Activated CD8-positive, alpha-beta memory T cell treated with anti-CD3 and anti-CD28 coated beads for 1 hour (primary cell): ENCODE measurements at places on chromosomes 6 and 20.

- no peak for DNase-seq
Observed at GRCh38 chr6:112620812-112621569, 273.9 kb downstream of the RFPL4B start.

GRCh38 chr20:2833761-2834160, 6.7 kb downstream of the PCED1A start:
- no peak for DNase-seq

GRCh38 chr6:123589317-123589716, 47.4 kb downstream of the TRDN start:
- DNase-seq = no peak

DNA sequence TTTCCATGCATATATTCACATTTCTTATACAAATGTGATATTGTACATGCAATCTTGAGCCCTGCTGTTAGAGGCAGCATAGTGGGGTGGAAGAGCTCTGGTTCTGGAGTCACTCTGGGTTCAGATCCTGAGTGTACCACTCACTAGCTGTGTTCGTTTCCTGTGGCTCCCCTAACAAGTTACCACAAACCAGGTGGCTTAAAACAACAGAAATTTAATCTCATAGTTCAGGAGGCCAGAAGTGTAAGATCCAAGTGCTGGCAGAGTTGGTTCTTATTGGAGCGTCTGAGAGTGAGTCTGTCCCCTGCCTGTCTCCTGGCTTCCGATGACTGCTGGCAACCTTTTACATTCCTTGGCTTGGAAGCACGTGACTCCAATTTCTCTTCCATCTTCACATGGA, 115.6 kb downstream of the MAP3K7 start:
- DNase-seq = no peak

DNA sequence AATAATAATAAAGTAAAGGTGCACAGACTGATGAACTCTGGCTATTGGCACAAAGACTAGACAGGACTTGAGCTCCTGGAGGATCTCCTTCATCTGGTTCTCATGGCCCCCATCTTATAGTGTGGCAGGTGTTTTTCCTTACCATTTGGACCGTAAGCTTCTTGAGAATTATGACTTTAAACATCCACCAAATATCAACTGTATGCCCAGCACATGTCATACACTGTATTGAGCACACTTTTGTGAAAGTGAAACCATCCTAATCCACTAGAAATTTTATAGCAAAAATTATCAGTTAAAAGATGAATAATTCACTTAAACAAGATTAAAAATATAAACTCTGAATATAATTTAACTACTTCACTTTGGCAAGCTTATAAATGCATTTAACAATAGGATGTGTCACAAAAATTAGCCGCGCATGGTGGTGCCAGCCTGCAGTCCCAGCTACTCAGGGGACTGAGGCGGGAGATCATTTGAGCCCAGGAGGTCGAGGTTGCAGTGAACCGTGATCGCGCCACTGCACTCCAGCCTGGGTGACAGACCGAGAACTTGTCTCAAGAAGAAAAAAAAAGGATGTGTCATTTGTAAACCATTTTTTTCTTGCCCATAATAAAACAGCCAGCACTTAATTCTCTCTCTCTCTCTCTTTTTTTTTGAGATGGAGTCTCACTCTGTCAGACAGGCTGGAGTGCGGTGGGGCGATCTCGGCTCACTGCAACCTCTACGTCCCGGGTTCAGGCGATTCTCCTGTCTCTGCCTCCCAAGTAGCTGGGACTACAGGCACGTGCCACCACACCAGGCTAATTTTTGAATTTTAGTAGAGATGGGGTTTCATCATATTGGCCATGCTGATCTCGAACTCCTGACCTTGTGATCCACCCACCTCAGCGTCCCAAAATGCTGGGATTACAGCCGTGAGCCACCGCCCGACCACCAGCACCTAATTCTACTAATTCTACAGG, 9.1 kb downstream of the HIVEP2 start:
- no peak for DNase-seq

- DNase-seq = no peak
Observed at GRCh38 chr6:140441256-140441655, 1066.8 kb upstream of the CITED2 start.

GRCh38 chr6:131655951-131656350, 18.8 kb downstream of the ENPP3 start:
- no peak for DNase-seq

DNA sequence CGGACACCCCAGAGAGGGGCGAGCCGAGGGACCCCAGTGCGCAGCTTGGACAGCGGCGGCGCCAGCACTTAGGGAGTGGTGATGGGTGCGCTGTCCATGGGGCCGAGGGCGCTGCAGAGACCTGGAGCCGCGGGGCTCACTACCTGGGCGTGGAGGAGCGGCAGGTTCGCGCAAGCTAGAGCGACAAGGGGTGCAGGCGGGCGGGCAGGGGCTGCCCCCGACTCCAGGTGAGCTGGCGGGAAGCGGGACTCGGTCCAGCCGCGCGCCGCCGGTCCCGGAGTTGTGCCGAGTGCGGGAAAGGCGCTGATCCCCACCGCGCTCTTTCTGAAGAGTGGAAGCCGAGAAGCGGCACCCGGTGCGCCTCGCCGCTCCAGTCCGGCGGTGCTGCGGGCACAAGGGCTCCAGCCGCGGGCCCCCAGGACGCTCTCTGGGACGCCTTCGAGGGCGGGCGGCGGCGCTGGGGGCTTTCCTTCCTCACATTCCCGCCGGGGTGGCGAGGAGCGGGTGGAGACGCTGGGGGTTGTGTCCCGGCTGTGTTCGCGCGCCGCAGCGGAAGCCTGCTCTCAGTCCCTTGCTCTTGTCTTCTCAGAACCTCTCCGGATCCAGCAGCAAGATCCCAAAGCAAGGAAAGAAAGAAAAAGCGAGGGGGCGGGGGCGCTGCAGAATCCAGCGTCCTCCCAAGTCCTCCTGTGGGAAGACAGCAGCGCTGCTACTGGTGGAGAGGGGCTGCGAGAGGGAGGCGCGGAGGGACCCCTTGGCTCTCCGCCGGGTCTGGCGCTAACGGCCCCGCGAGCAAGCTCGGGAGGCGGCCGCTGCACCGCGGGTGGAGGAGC, at the start of gene B3GAT2:
Gene B3GAT2 (minus strand): TSS at position 610 of the 833 bp plus-strand sequence. CDS start 631 bp downstream, outside the sequence.
- no peak for DNase-seq

- DNase-seq = no peak
Observed at GRCh38 chr6:157203312-157203744, 120.0 kb downstream of the TMEM242 start.

DNA sequence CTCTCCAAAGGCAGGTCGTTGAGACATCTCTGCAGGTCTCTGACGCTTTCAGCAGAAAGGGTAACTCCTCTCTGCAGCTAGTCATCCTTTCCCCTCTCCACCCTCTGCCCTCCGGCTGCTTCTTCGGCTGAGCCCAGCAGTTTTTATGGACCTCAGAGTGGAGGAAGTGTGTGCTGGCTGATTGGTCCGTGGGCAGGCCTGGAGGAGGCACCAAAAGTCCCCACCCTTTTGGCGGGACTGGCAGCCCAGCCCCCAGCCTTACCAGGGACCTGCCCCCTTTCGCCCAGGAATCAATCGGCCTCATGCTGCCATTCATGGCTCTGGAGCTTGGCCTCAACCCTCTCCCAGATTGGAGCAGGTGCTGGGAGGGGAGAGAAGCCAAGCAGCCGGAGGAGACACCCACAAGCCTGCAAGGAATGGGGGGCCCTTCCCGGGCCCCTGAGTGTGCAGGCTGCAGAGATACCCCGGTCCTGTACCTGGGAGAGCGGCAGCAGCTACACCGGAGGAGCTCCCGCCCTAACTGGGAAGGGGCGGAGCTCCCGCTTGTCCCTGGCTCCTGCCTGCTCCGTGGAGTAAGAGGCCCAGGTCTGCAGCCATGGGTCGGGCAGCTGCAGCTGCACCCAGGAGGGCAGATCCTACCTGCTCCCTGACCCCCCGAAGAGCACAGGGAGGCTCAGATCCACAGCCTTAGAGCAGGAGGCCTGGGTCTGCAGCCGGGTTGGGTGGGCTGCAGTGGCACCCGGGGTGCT, 170.3 kb upstream of the SOX4 start:
- no peak for DNase-seq

DNA sequence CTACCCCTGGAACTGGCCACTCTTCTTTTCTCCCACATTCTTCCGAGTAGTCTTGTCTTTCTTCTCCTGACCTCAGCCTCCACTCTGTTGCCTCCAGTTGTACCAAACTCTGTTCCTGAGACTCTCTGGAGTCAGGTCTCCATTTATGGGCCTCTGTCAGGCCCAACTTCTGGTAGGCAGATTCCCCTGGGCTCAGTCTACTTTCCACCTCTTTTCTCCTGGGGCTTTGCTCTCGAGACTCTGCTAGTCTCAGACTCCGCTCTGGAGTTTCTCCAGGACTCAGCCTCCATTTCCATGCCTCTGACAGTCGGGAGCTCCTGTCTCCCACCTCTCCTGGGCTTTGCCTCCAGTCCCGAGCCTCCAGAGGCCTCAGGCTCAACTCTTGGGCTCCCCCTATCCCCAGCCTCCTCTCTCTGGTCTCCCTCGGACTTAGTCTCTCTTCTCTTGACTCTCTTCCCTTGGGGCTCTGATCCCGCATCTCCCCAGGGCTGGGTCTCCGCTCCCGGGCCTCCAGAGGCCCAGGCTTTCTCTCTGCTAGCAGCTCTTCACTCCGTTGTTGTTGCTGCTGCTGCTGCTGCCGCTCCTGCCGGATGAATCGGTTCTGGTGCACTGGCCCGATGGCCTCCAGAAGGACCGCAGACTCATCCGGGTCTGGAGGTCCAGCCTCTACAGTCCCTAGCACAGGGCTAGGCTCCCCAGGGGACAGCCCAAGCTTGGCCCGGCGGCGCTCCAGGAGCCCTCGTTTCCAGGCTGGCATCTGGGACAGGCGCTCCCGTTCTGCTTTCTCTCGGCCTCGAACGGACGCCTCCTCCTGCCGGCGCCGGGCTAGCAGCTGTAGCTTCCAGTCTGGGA, 1.1 kb downstream of the PPP1R18 start:
- DNase-seq = no peak

- DNase-seq = no peak
Observed at GRCh38 chr20:47258745-47259695, 97.5 kb downstream of the ZMYND8 start.

DNA sequence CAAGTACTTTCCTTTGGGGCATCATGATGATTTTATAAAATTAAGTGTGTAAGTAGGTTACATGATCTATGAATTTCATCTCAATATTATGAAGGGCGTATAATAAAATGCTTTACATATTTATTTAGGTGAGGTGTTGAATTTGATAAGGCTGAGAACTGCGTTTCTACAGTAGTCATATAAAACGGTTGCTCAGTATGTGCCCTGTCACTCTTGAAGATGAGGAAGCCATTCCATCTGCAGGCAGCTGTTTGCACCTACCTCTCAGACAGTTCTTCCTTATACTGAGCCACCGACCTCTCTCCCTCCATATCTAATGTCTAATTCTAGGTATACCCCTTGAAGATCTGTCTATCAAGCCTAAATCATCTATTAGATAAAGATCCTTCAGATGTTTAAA, 16.1 kb downstream of the NCOA7 start:
- no peak for DNase-seq

GRCh38 chr6:126145351-126145750, 159.0 kb downstream of the TRMT11 start:
- no peak for DNase-seq

- DNase-seq = no peak
Observed at GRCh38 chr6:36350681-36351571, 14.2 kb upstream of the BNIP5 start.

GRCh38 chr6:77106992-77107391, 356.3 kb downstream of the HTR1B start:
- DNase-seq = no peak

DNA sequence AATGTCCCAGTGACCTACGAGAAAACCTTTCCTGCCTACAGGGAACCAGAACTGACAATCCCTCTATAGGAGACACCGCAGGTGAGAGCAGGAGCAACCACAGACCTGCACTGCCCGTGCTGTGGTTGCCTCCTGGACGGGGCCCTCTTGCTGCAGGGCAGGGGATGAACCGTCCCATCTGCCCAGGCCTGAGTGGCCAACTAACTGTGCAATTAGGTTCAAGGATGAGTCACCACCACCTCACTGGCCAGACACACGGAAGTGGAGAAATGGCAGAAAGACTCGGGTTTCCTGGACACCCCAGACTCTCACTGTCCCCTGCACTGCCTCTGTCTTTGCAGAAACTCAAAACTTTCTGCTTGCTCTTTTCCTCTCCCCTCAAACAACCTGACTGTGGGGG, 13.8 kb upstream of the HLA-G start:
- no peak for DNase-seq

GRCh38 chr6:11168091-11168635, 56.6 kb upstream of the ERVFRD-1 start:
- DNase-seq = no peak

DNA sequence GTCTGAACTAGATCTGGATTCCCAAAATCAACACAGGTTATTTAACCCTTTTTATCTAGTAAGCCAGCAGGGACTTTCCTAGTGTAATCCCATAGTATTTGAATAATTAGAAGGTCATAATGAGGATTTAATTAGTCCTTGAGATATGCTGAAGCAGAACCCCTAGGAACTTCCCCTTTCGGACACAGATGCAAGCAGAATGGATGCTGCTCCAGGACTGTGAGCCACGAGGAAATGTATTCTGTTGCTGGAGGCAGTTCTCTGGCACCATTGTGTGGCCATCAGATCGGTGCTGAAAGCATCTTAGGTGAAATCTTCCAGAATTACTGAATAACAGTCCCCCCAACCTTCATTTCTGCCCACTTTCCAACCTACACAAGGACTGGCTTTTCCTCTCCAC, 206.9 kb downstream of the TMEM242 start:
- DNase-seq = no peak

GRCh38 chr6:138328210-138328609, 49.5 kb upstream of the SMIM28 start:
- no peak for DNase-seq

- DNase-seq = no peak
Observed at GRCh38 chr20:45407783-45408645, at the start of gene DBNDD2. Gene DBNDD2 (plus strand): TSS chr20:45408289. CDS start chr20:45408468, 179 bp downstream.

GRCh38 chr20:17646209-17646960, 35.7 kb downstream of the RRBP1 start:
- DNase-seq = no peak

DNA sequence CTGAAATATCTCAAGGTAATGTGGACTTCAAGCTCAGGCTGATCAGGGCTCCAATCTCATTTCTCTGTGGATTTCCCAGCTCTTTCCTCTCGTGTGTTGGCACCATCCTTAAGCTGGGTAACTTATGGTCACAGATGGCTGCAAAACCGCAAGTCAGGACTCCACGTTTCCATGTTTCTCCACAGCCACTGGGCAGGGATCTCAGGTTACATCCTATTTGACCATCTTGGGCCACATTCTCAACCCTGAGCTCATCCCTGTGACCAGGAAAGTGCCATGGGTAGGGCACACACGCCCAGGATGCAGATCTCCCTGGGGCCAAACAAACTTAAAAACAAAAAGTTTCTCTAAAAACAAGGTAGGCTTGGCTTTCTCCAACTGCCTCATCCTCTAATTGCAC, 15.4 kb downstream of the RPS6KA2 start:
- no peak for DNase-seq

DNA sequence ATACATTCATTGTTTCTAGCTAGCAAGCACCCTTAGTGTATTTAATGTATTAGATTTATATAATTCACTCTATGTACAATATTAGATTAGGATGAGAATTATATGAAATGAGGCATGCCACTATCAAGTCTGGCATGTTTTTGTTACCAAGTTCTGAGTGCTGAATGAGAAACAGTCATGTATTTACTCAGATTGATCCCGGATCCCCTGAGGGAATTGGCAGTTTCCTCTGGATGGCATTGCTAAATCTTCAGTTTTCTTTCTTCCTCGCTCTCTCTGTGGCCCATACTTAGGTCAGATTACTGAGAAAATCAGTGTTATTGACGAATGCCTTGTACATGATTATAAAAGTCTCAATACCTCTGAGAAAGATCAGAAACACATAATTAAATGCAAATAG, 66.6 kb downstream of the CDKAL1 start:
- no peak for DNase-seq

GRCh38 chr6:166106076-166106686, 61.5 kb downstream of the TBXT start:
- no peak for DNase-seq

- no peak for DNase-seq
Observed at GRCh38 chr20:51614687-51615086, 72.2 kb upstream of the NFATC2 start.
